ENCODE measurements at places on chromosomes 11 and 22.
A peak's percentile ranks its signal among the peaks of the same experiment; 100 is the strongest.

DNA sequence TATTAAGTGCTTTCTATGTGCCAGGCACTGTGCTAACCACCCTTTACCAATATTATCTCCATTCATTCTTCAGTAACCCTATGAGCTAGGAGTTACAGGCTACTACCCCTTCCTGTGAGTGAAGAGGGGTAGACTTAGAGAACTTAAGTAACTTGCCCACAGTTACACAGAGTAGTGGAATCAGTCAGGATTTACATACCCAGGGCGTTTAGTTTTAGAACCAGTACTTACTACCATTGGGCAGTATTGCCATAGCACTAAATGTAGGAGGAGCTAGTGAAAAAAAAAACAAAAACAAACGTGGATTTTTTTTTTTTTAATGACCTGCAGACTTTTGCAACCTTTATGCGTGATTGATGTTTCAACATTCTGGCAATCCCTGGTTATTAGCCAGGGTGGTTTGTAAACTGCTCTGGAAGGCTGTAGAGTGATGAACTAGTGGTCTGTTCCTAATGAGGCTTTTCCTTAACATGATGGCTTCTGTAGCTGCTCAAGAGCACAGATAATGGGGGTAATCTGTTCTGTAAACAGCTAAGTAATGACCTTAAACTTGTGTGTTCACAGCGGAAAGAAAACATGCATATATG is 11.4 kb downstream of the TBCEL start:
- peak; percentile 3 for DNase-seq

- DNase-seq = no peak
These were observed 142.1 kb downstream of the WNT11 start for GRCh38 chr11:76064192-76064591.

GRCh38 chr11:104246590-104246989 is 82.6 kb upstream of the PDGFD start:
- no peak for DNase-seq

GRCh38 chr22:17633998-17634323 is 4.6 kb upstream of the BCL2L13 start:
- DNase-seq = no peak
